Islet precursor cell (in vitro differentiated cells): ENCODE measurements at places on chromosomes 1 and 21.

GRCh38 chr1:64059556-64059955 lies 143.9 kb upstream of the UBE2U start:
- DNase-seq: no peak

DNA sequence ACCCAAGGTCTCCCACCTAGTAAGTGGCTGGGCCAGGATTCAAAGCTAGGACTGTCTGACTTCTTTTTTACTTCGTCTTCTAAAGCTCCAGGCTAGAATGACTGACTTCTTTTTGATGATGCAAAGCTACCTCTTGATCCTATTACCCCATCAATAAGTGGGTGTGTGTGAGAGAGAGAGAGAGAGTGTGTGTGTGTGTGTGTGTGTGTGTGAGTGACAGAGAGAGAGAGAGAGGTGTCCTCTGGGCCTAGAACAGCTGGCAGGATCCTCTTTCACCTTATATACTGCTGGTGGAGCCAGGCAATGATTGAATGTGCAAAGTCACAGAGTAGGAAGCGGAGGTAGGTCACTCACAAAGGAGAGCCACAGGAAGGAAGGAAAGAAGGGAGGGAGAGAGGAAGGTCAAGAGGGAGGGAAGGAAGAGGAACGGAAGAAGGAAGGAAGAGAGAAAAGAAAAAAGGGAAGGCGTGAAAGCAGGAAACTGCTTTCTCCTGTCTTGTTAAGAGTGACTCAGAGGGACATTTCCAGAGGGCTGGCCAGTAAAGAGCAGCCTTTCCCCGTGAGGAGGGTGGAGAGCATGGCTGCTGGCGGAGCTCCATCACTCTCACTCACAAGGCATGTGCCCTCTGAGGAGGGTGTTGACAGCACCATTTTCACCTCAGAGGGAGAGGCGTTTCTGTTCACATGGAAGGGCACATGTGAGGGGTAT lies 68.9 kb downstream of the CDC7 start:
- peak; percentile 63 for DNase-seq

- no peak for DNase-seq
Measured at GRCh38 chr1:224502459-224503160, 68.0 kb upstream of the WDR26 start.

- no peak for DNase-seq
Measured at GRCh38 chr1:172607145-172607544, 51.8 kb upstream of the FASLG start.

GRCh38 chr1:53511933-53512806 lies 53.0 kb downstream of the DMRTB1 start:
- peak; percentile 73 for DNase-seq

- no peak for DNase-seq
Measured at GRCh38 chr1:211641942-211642341, 33.5 kb downstream of the NEK2 start.

DNA sequence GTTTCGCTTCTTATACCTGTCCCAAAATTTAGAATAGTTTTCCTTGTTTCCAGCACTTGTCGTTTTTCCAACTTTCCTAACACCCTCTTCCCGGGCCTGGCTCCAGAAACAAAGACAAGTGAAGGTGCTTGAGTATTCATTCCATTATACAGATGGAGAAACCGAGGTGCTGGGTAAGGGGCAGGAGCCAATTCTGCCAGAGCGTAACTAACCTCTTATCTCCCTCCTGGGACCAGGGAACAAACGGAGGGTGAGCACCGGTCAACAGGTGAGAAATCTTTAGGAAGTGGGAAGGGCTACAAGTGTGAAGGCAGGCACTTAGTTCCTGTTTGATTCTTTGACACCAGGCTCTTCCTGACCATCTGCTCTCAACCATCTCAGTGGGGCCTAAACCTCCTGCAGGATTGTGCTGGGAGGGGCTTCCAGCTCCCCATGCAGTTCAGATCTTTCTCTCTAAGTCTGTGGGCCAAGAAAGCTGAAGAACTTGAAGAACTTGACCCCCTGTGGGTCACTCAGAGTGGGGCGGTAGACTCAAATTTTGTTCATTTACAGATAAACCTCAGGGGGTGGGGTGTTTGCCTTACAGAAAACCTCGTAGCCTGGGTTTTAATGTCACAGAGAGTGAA lies 8.7 kb downstream of the PLXNA2 start:
- DNase-seq: no peak

GRCh38 chr1:36161641-36162531 lies 5.9 kb downstream of the MAP7D1 start:
- peak; percentile 90 for DNase-seq

- no peak for DNase-seq
Measured at GRCh38 chr1:183810121-183810520, 5.2 kb downstream of the RGL1 start.

- DNase-seq: peak; percentile 52
Measured at GRCh38 chr1:101526813-101527212, 290.0 kb downstream of the S1PR1 start.

GRCh38 chr1:212507369-212507768 lies 74.6 kb downstream of the NENF start:
- DNase-seq: no peak

- DNase-seq: no peak
Measured at GRCh38 chr1:33965086-33965485, 101.2 kb downstream of the HMGB4 start.

- peak; percentile 88 for DNase-seq
Measured at GRCh38 chr1:25810341-25811299, 9.1 kb upstream of the MTFR1L start.

- no peak for DNase-seq
Measured at GRCh38 chr1:110676970-110677369, 2.2 kb upstream of the KCNA3 start.

DNA sequence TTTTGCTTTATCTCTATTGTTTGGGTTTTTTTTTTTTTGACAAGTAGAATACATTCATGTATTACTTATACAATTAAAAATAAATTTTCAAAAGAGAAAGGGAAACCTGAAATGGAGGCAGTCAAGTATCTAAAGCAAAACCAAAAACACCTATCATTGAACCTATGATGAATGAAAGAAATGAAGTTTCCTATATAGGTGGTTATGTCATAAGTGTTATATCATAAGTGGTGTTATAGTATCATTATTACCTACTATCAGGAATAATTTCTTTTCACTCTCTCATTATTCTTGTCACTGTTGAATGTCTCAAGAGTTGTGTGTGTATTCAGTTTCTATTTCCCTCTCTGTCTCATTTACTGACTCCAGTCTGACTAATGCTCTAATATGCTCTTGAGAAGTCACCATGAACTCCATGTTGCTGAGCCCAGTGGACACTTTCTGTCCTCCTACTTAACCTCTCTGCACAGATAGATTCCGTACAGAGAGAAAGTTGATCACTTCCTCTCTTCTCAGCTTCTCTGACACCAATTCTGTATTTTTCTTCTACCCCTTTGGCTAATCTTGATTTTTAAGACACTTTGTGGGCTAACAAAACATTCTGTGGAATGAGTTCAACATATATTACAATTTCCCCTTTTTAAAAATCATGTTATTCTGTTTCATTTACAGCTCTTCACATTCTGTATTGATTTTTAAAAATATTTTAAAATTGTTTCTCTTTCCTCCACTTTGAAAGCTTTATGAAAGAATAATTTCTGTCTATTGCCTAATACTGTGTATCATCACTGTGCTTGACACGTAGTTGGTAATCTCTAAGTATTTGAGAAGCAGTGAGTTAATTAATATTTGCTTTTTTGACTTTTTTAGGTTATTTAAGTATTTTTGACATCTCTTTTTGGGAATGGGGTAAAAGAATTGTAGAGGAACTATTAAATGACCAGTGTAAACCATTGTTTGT lies 50.1 kb downstream of the RASAL2 start:
- DNase-seq: no peak
